ENCODE measurements at places on chromosomes 1 and 21. TPM values are rescaled to one million over a fixed set of nuclear protein-coding genes. Genes with fewer than 3 reads are reported as not detected.

The ZBTB17 gene
- total RNA-seq, result 33.3 TPM

The PODN gene
- 32.4 TPM for total RNA-seq

The KRTAP19-1 gene
- not detected for total RNA-seq

- DNase-seq, result no peak
These were observed 191.1 kb upstream of the NFIA start for GRCh38 chr1:60891281-60891680.
